AG20443 (cell line): ENCODE measurements at places on chromosomes 11 and 22.

DNA sequence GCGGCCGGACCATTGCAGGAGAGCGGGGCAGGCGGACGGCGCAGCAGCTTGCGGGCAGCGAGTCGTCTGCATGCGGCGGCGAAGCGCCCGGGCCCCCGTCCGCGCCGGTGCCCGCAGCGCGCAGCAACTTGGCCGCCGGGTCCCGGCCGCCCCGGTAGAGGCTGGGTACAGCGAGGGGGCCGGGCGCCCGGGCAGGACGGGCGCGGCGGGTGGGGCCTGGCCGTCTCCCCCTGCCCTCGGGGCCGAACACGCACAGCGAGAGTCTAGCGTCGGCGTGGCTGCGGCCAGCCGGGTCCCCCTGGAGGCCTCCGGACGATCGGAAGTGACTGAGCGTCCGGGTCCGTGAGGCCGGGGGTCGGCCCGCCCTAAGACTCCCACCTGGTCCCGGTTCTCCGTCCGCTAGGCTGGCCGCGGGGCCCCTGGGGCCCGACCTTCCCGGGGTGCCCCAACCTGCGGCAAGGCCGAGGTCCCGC is 775 bp upstream of the TRABD start:
- DNase-seq = no peak

DNA sequence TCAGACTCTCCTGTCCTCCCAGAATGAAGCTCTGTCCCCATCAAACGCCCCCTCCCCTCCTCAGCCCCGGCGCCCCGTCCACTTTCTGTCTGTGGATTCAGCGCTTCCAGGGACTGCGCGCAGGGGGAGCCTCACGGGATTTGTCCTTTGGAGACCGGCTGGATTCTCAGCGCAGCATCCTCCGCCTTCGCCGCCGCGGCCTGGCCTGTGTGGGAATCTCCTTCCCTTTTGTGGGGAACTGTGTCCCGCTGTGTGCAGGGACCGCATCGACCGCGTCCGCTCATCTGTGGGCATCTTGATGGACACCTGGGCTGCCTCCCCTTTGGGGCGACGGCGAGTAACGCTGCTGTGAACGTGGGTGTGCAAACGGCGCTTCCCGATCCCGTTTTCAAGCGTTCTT is 1.1 kb upstream of the SCT start:
- DNase-seq = no peak

GRCh38 chr11:72832301-72833082 is 18.3 kb downstream of the ATG16L2 start:
- no peak for DNase-seq

DNA sequence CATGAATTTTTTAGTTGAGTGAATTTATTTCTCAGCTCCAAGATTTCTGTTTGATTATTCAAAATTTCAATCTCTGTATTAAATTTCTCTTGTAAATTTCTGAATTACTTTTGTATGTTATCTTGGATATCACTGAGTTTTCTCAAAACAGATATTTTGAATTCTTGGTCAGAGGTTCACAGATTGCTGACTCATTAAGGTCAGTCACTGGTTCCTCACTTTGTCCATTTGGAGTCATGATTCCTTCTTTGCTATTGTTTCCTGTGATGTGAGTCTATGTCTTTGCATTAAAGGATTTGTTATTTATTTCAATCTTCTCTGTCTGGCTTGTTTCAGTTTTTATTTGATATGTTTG is 10.2 kb upstream of the IL17RA start:
- DNase-seq = no peak

DNA sequence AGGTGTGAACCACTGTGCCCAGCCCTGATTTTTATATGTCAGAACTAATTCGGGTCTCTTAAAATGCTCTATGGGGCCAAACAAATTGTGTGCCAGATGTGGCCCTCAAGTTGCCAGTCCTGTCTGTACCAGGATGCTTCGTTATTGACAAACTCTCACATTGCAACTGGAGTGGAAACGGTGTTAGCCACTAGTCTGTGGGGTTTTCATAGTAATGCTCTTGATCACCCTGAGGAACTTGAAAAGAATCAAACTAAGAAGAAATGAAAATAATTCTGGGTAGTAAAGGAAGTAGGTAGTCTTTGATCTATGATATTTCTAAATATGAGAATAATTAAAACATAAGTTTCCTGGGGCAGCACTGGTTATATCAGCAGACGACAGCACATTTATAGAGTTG is 67.3 kb upstream of the ADSL start:
- no peak for DNase-seq

- DNase-seq = peak; percentile 47
These were observed 21.3 kb downstream of the GRIK4 start for GRCh38 chr11:120532832-120533196.

DNA sequence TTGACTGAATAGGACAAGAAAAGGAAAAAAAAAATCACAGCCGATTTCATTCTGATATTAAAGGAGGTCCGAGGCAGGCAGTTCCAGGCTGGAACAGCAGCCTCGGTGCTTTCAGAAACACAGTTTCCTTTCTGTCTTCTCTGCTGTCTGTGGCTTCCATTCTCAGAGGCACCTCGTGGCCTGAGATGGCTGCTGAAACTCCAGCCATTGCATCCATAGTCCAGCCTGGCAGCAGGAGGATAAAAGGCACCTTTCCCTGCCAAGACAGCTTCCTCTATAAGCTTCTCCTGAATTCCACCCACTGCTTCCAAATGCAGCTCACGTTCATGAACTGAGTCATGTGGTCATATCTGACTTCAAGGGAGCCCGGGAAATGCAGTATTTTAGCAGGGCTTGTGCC is 390.5 kb downstream of the TBC1D22A start:
- no peak for DNase-seq

DNA sequence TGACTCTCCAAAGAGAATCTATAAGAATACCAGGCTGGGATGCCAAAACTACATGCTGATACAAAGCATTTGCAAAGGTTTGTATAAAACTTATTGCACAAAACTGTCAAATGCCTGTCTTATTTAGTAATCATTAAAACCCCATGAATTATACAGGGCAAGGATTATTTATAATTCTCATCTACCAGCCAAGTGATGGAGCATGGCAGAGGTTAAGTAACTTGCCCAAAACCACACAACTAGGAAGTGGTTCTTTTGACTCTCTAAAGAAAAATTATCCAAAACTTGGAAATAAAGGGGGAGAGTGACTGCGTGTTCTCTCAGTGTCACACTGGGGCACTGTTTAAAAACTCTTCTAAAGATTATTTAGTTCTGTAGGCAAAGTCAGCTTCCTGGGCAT is 17.4 kb upstream of the CLMP start:
- no peak for DNase-seq

DNA sequence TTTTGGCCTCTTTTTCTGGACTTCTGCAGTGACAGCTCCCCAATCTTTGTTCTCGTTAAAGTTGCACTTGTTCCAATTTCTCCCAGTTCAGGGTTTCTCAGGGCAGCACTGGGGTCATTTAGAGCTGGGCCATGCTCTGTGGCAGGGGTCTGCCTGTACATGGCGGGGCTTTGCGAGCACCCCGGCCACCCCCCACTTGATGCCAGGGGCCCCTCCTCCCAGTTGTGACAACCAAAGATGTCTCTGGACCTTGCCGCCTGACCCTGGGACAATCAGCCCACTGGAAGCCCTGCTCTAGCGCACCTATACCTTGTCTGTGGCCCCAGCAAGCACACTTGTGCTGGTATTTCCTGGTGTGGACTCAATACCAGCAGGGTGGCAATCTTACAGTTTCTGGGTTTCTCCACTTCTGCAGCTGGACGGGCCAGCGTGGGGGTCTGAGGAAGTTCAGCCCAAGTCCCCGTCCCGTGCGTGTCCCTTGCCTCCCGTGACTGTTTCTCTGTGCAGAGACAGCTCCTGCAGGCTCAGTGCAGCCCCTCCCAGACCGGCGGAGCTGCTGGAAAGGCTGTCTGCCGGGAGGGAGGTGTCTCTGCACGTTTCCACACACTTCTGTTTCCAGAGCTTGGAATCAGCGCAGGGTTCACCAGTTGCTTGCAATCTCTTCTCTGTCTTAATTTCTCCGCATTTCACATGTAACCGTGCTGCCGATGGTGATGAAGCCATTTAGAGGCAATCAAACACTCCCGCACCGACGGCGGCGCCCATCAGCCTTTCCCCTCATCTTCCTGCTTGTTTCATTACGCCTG is 1328.9 kb downstream of the BRD1 start:
- DNase-seq = no peak

GRCh38 chr11:6670202-6670830 is 12.8 kb downstream of the MRPL17 start:
- DNase-seq = no peak

DNA sequence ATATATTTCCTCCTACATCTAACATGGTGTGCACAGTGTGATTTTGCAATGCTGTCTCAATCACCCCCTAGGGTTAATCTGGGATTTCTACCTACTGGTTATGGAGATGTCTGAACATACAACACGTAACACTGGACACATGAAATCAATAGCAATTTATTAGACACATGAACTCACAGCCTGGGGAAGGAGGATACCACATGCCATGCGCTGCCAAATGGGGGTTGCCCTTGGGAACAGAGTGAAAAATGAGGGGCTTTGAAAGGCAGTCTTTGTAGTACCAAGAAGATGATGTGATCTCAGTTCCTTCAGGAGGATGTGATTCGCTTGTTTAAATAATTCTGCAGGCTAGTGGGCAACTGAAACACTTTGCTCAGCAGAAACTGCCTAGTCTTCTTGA is 253.6 kb upstream of the LRRC4C start:
- no peak for DNase-seq

- no peak for DNase-seq
These were observed 40.9 kb upstream of the PRR5 start for GRCh38 chr22:44661070-44661469.

DNA sequence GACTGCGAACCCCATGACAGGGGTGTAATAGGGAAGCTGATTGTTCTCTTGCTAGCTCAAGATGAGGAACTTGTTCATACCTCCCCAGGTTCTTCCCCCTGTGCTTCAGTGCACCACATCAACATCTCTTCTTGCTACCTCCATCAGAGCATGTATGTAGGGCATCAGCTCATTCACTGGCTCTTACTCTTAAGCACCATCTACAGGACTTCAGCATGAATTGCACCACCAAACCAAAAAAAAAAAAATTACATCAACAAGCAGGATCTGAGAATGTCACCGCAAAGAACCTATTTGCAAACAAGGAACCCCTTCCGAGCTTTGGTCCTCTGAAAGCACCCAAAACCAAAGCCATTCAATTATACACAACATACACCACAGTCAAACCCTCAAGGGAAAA is 2226.5 kb upstream of the RAG2 start:
- DNase-seq = no peak

- DNase-seq = no peak
These were observed 2.5 kb downstream of the USP18 start for GRCh38 chr22:18152519-18152918.

DNA sequence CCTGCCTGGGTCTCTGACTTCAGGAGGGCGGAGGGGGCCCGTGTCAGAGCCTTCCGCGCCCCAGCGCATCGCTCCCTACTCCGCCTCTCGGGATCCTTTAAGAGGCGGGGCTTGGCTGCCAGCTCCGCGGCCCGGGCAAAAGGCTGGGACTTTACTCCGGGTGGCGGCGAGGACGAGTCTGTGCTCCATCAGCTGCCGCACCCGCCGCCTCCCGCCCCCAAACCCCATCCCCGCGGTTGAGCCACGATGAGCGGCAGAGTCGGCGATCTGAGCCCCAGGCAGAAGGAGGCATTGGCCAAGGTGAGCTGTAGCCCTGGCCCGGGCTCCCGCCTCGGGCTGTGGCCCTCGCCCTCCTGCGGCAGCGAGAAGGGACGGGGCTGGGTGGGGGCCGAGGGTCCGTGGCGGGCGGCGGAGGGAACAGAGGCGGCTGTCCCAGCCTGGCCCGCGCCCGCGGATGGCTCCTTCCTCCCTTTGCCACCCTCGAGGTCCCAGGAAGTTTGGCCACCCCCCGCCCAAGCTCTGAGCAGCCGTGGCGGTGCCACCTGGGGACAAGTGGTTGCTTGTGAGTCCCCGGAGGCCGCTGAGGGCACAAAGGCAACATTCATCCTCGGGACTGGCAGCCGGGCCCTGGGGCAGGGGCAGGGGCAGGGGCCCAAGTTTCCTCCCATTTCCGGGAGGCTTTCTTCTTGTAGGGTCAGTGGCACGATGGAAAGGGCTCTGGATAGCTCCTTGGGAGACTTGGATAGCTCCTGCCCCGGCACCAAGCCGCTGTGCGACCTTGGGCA is at the start of gene SEC14L2:
Gene SEC14L2 (plus strand): TSS at position 148 of the 785 bp plus-strand sequence. CDS start 99 bp downstream, at position 247.
- peak; percentile 88 for DNase-seq

GRCh38 chr22:33883961-33884808 is 36.1 kb downstream of the LARGE1 start:
- DNase-seq = no peak

DNA sequence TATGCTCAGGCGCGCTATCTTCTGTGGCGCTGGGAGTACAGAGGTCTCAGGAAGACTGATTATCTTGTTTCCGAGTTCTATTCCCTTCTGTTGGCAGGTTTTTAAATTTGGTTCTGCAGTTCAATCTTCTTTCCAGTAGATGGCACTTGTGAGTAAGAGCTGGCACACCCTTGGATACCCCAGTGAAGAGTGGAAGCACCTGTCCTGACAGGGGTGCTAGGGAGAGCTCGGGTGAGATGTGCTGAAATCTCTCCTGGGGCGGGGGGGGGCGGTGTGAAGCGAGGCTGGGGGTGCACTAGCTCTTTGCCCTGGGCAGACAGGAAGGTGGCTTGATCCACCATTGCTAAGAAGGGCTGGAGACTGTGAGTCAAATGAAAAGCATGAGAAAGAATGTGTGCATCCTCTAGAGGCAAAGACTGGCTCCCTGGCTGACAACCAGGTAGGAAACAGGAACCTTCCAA is 679.9 kb upstream of the CCDC179 start:
- DNase-seq = peak; percentile 49

DNA sequence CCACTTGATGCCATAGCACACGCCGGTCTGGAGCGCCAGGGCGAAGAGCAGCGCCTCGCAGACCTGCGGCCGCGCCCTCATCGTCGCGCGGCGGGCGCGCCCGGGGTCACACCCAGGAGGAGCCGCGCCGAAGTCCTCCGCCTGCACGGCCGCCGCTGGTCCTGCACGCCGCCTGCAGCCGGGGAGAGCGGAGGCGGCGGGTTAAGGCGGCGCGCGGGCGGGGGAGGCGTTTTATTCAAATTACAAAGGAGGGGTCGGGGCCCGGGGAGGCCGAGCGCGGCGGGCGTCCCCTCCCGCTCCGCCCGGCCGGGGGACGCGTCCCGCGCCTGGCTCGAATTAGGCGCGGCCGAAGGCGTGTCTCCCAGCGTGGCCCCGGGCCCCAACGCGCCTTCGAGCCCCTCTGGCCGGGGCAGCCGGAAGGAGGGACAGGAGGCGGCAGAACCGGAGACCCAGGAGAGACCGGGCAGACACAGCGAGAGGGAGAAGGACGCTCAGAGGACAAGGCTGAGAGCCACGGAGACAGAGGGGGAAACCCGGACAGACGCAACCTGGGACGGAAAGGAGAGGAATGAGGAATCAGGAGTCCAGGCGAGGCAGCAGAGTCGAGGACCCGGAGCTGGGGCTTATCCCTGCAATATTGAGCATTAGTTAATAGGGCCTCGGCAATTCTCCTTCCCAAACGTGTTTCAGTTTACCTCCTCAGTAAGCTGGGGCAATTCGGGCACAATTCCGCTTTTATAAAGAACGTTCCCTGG is at the start of gene WNT11:
Gene WNT11 (minus strand): TSS at position 176 of the 755 bp plus-strand sequence. CDS start 95 bp downstream, at position 81.
- DNase-seq = peak; percentile 72

DNA sequence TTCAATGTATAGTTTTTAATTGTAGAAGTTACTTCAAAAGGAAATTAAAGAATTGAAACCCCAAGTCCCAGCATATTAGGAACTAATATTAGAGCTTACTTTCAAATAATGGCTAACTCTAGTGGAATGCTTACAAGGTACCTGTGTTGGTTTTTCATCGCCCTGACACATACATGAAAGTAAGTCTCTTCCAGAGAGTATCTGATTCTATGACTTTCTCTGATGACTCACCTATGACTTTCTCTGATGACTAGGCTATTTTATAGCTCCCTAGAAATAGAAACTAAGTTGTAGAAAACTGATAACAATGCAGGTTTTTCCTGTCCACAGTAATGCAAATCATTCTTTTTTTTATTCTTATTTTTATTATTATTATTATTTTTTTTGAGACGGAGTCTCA is 33.6 kb upstream of the MMP7 start:
- peak; percentile 52 for DNase-seq
